ENCODE measurements at places on chromosomes 5 and 9. TPM values are rescaled to one million over a fixed set of nuclear protein-coding genes. Genes with fewer than 3 reads are reported as not detected.

Gene LCN1
- total RNA-seq, result not detected

Gene TAF1L
- not detected for total RNA-seq

Gene FBP1
- total RNA-seq, result not detected

Gene CLTB
- total RNA-seq, result 96.7 TPM

Gene PCDHA1
- total RNA-seq, result 0.10 TPM

Gene OBP2B
- not detected for total RNA-seq

Gene CD180
- total RNA-seq, result not detected

Gene RETREG1
- total RNA-seq, result 3.0 TPM

Gene ELAVL2
- total RNA-seq, result not detected

All from A549 treated with DMSO at 1 μM for 4 hours (cell line).